DMS 273 treated with DMSO at 0.1 percent for 48 hours (cell line): ENCODE measurements at places on chromosomes 3 and 15.

DNA sequence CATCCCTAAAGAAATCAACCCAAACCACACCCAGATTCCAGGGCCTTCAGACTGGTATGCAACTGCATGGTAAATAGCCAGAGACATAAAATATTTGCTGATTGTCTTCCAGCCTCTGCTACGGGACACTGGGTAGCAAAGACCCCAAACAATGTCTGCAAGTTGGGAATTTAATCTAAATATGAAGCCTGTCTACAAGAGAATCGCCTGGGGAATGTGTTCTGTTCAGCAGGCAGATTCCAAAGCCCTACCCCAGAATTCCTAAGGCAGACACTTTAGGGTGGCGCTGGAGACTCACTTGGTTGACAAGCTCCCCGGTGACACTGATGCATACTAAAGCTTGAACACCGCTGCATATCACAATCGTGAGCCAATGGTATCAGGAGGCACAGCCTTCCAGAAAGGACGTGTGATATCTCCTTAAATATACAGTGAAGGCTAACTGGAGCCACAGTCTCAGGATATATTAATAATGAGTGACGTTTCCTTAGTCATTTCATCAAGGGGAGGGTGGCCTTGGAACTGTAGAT lies 684.1 kb downstream of the NTRK3 start:
- no peak for DNase-seq

GRCh38 chr3:67414740-67415139 lies 239.7 kb downstream of the SUCLG2 start:
- DNase-seq, result no peak

- no peak for DNase-seq
These were observed 10.7 kb upstream of the DNAJC13 start for GRCh38 chr3:132406587-132406986.

DNA sequence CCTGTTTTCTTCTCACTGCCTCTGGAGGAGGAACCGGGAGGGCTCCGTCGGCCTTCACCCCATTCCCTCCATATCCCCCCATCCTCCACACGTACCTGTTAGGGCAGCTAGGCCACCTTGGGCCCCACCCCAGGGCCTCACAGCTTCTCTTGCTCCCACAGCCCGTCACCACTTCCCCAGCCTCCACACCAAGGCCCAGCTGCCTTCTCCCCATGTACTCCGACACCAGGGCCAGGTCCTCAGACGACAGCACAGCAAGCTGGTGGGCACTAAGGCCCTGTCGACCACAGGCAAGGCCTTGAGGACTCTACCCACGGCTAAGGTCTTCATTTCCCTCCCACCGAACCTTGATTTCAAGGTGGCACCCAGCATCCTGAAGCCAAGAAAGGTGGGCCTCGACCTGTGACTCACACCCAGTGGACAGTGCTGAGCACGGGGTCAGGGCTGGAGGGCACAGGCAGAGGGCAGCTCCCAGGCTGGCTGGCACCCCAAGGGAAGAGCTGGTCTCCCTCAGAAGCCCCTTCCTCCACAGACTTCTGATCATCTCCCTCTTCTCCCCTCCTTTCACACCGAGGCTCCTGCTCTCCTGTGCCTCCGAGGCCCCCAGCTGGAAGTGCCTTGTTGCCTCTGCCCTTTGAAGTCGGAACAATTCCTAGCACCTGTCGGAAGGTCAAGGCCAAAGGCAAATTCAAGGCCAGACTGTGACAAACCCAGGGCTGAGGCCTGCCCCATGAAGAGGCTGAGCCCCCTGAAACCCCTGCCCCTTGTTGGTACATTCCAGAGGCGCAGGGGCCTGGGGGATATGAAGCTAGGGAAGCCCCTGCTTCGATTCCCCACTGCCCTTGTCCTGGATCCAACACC lies 9.1 kb downstream of the RPUSD3 start:
- no peak for DNase-seq

- no peak for DNase-seq
These were observed 80.8 kb downstream of the CD200 start for GRCh38 chr3:112413722-112414121.

DNA sequence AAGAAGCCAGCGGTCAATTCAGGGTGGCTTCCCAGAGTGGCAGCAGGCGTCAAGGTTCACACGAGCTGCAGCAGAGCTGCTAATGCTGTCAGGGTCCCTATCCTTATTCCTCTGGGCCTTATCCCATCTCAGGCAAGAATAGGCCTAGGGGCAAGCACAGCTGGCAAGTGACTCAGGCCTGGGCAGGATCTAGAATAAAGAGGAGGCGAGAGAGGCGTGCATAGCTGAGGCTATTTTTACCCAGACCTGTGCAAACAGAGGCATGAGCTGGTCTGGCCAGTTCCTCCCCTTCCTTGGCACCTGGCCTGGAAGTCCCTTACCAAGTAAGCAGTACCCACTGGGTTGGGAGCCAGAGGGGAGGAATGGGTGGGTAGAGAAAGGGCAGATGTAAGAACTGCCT lies 12.2 kb upstream of the VIPR1 start:
- no peak for DNase-seq

DNA sequence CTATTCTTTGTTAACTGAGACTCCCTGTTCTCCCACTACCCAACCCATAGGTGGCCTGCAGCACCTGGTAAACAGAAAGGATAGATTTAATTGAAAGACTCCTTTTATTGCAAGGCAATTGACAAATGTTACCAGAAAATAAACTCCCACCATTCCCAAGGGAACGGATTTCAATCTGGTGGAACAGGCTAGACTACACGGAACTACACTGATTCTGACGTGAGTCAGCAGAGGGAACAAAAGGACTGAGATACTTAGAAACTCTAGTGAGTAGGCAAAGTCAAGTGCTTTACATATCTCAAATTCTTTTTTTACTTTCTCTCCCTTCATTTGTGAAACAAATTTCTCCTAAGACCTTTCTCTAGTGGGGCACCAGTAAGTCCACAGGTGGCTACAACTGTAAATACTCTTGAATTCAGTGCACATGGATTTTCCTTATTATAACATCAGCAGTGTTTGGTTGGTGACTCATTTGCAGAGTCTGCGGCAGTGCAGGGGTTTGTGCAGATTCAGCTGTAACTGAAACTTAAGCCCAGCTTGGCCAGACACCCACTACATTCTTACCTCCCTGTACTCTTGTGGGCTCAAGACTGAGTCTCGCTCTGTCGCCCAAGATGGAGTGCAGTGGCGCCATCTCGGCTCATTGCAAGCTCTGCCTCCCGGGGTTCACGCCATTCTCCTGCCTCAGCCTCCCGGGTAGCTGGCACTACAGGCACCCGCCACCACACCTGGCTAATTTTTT lies 34.3 kb upstream of the PLSCR2 start:
- no peak for DNase-seq

DNA sequence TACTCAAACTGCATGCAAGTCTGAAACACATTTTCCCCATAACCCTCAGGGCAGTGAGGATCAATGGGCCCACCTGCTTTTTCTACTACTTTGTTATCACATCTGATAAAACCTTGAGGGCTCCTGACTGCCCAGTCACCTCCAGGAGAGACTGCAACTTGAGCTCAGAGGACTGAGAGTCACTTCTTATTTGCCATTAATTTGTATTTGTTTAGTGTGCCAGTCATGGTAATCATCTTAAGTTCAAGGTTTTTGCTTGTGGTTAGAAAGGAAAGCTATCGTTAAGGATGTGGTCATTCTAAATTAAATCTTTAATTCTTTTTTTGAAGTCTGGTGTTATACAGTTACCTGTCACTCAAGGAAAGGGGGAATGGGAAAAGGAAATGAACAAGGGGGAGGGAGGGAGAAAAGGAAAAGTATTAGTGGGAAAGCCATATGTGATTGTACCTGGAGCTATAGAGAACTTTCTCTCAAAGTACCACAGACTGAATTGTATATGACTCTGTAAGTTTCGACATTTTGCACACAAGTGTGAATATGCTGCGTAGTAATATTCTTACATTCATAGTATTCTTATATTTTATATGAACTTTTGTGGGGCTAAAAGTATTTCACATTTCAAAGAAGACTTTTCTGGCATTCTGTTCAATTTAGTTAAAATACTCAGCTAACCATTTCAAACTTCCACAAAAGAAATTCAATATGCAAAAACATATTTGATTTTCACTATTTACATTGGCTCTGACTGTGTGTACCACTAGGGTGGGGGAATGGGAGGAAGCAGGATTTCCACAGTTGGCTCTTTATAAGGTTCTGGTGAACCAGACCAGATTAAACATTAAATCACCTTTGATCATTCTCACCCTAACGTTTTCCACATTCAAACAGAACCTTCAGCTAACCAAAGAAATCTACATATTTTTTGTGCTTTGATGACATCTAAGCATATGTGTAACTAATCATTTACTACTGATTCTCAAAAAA lies 166.5 kb upstream of the ATP11B start:
- no peak for DNase-seq

DNA sequence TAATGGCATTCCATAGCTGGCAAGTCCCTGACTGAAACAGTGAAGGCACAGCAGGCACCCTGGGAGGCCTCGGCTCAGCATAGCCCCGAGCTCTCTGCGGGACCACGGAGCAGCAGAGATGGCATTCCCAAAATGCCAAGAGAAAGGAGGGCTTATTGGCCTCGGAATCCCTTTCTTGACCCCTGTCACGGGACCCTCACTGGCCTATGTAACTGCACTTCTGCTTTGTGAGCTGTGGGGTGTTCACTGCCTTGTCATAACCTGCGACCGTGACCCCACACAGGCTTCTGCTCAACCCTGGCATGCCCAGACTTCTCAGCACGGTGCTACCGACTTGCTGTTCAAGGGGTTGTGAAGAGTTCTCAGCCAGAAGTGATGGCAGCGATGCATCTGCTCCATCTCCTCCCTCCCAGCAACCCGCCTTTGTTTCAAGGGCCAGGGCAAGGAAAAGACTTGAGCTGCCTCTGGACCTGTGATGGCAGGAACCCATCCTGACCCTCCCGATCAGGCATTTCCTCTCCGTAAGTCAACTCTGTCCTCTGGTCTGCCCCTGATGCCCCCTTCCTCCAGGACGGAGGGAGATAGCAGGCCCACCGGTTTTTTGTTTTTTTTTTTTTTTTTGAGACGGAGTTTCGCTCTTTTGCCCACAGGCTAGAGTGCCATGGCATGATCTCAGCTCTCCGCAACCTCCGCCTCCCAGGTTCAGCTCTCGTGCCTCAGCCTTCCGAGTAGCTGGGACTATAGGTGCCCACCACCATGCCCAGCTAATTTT lies 30.5 kb downstream of the EHD4 start:
- no peak for DNase-seq

DNA sequence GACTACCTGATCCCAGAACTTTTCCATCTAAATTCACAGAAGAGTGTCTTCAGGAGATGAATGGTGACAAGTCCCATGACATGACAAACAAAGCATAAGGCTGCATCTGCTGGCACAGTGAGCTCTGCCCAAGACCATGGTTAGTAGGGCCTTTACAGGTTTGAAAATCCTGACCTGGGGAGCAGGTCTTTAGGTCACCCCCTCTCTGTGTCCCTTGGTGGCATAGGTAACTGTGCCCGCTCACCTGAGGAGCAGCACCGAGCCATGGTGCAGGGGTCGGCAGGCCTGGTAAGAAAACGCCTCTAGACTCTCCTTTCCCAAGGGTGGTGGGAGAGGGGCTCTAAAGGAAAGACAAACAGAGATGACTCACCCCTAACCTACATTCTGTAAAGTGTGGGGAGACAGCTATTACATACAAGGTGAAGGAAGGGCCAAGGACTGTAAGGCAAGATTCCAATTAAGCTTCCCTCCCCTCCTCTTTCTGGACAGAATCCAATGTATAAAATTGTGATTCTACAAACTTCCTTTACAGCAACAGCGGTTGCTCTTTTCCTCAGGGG lies 74.0 kb downstream of the SATB1 start:
- no peak for DNase-seq

DNA sequence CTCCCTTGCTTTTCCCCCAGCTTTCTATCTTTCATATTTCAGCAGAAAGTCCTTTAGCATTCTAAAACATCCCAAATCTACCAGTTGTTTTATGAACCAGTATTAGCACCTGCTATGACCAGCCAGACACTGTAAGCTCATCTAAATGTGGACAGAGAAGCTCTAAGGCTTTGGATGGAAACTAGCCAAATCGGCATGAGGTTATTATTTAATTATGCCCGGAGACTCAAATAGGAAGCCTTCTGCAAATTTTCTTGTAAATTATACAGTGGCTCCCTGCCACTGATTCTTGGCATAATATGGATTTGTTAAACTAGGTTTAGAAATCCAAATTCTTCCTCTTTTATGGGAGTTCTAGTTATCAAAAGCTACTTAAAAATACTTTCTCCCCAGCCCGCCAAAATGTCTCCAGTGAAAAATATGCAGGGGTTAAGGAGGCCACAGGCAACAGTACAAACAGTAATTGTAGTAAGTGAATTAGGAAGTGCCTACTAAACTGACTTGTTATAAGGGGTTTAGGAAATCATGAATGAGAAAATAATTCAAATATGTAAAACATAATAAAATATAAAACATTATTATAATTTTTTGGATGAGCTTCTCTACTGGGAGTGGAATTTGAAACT lies 15.4 kb downstream of the MYH15 start:
- DNase-seq, result no peak

DNA sequence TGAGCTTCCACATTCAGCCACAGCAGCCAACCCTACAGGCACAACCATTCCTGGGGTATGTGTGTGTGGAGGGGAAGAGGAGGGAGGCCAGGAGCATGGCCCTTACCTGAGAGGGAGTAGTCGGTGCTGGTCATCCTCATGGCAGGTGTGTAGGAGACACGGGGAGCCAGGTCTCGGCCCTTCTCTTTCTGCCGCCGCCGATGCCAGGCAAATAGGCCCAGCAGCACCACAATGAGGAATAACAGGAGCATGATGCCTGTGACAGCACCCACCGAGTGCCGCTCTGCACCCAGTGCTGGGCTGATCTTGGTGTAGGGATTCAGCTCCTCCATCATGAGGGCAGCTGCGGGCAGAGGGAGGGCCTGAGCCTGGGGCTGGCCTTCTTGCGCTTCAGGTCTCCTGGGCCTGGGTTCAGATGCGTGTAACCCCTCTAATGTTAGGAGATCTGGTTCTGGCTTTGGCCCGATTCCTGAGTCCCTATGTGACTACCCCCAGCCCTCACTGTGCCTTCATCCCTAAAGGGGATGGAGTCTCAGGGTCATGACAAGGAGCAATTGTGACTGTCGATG lies 44.4 kb downstream of the RAB11A start:
- no peak for DNase-seq

GRCh38 chr3:150165396-150166094 lies 194.8 kb upstream of the PFN2 start:
- DNase-seq, result no peak

DNA sequence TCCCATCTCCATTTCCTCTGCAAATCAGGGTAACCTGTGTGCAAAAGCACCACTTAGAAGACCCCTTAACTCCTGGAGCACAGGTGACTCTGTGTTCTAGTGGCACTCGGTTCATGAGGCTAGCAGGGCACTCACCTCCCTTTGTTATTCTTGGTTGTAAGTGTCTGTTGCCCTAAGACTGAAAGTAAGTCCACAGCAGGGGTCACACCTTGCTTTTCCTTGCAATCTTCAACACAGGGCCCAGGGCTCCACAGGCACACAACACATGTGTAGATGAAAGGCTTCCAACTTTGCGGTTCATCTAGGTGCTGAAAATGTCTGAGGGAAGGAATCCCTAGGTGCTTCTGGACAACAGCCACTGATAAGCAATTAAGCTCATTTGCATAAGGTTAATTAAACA lies 2.9 kb downstream of the RNU6-1 start:
- DNase-seq, result no peak
